ENCODE measurements at places on chromosomes 7 and 10. TPM values are rescaled to one million over a fixed set of nuclear protein-coding genes. Genes with fewer than 3 reads are reported as not detected.

The TRPV5 gene
- total RNA-seq: not detected

The COPS6 gene
- total RNA-seq: 99.2 TPM

The MLXIPL gene
- total RNA-seq: 13.1 TPM

The CC2D2B gene
- total RNA-seq: 1.2 TPM

The AKR1C4 gene
- total RNA-seq: not detected

The AP4M1 gene
- total RNA-seq: 21.5 TPM

The GTF2I gene
- total RNA-seq: 116 TPM

The EN2 gene
- total RNA-seq: 0.19 TPM

The MRPS33 gene
- 76.4 TPM for total RNA-seq

The HOGA1 gene
- 0.32 TPM for total RNA-seq

The KIF11 gene
- total RNA-seq: 2.4 TPM

The TMEM236 gene
- total RNA-seq: 0.20 TPM

The TMEM139 gene
- total RNA-seq: 3.0 TPM

The HHEX gene
- total RNA-seq: 0.36 TPM

The PALS2 gene
- total RNA-seq: 46.9 TPM

The PAPOLB gene
- 0.31 TPM for total RNA-seq

The HOXA13 gene
- total RNA-seq: not detected

The PDK4 gene
- total RNA-seq: 6.1 TPM

The ZNF32 gene
- total RNA-seq: 33.7 TPM

The ZMYND11 gene
- 83.8 TPM for total RNA-seq

The RNF148 gene
- total RNA-seq: 0.49 TPM

The TMEM176A gene
- total RNA-seq: 43.6 TPM

The PGAM1 gene
- total RNA-seq: 355 TPM

The ADAM12 gene
- total RNA-seq: 106 TPM

The C10orf143 gene
- total RNA-seq: 3.9 TPM

The STEAP1B gene
- total RNA-seq: 1.4 TPM

The GPR85 gene
- 30.4 TPM for total RNA-seq

The SH3PXD2A gene
- 14.8 TPM for total RNA-seq

The NEURL1 gene
- total RNA-seq: 7.2 TPM

The AKR1D1 gene
- total RNA-seq: not detected

The NCF1 gene
- total RNA-seq: 0.50 TPM

The BAG3 gene
- total RNA-seq: 19.0 TPM

The TMEM178B gene
- 45.3 TPM for total RNA-seq

The ITPRIP gene
- total RNA-seq: 8.9 TPM

The AKR1C2 gene
- total RNA-seq: 26.8 TPM

The KLHL7 gene
- total RNA-seq: 42.0 TPM

The PLEKHS1 gene
- total RNA-seq: 0.47 TPM

The MRLN gene
- 0.57 TPM for total RNA-seq

The MORN4 gene
- 60.9 TPM for total RNA-seq

The SPDYE1 gene
- total RNA-seq: 0.31 TPM

The ARHGEF35 gene
- total RNA-seq: not detected

The ADCYAP1R1 gene
- 12.0 TPM for total RNA-seq

The HYAL4 gene
- 0.13 TPM for total RNA-seq

The NRCAM gene
- total RNA-seq: 63.6 TPM

The ZSCAN21 gene
- 19.5 TPM for total RNA-seq

The VOPP1 gene
- total RNA-seq: 59.2 TPM

The RAB18 gene
- total RNA-seq: 45.5 TPM

The SPOCK2 gene
- total RNA-seq: 39.4 TPM

The UCMA gene
- not detected for total RNA-seq

The HDAC9 gene
- 32.5 TPM for total RNA-seq

The LIPF gene
- total RNA-seq: not detected

The TMEM60 gene
- total RNA-seq: 24.8 TPM

The ELN gene
- 0.97 TPM for total RNA-seq

The ZNF394 gene
- total RNA-seq: 14.8 TPM

The POU6F2 gene
- total RNA-seq: 9.4 TPM

The SPDYE11 gene
- total RNA-seq: 2.2 TPM
